HepG2 (cell line): ENCODE measurements at places on chromosomes 16 and 17. TPM values are rescaled to one million over a fixed set of nuclear protein-coding genes. Genes with fewer than 3 reads are reported as not detected.

The TELO2 gene
- total RNA-seq, result 8.9 and 17.9 TPM in 2 replicates

The MPO gene
- not detected in 2 replicates for total RNA-seq

The C17orf78 gene
- total RNA-seq, result not detected in 2 replicates

The EMC8 gene
- total RNA-seq, result 47.6 and 55.0 TPM in 2 replicates

The CPNE7 gene
- not detected in 2 replicates for total RNA-seq

The RPA1 gene
- 13.9 and 53.3 TPM in 2 replicates for total RNA-seq

The SEPTIN12 gene
- 0.22 TPM in 1 of 2 replicates, not detected in the other for total RNA-seq

The SRCIN1 gene
- total RNA-seq, result 0.90 and 1.2 TPM in 2 replicates

The OR4D2 gene
- total RNA-seq, result not detected in 2 replicates

The ZNF624 gene
- total RNA-seq, result 3.5 and 4.3 TPM in 2 replicates

The SLC22A31 gene
- total RNA-seq, result 20.6 and 83.3 TPM in 2 replicates

The APRT gene
- total RNA-seq, result 242 and 274 TPM in 2 replicates

The PRAC2 gene
- not detected in 2 replicates for total RNA-seq

The PTX4 gene
- not detected in 2 replicates for total RNA-seq

The KRT17 gene
- 0.52 and 0.82 TPM in 2 replicates for total RNA-seq

The CD300E gene
- total RNA-seq, result not detected in 2 replicates

The OR1A1 gene
- total RNA-seq, result not detected in 2 replicates

The CA7 gene
- total RNA-seq, result not detected in 2 replicates

The CLEC10A gene
- not detected in 2 replicates for total RNA-seq

The KDM6B gene
- total RNA-seq, result 2.1 and 2.2 TPM in 2 replicates

The ACSM3 gene
- total RNA-seq, result 108 and 125 TPM in 2 replicates
